ENCODE measurements at places on chromosomes 6 and 20.
A peak's percentile ranks its signal among the peaks of the same experiment; 100 is the strongest.

DNA sequence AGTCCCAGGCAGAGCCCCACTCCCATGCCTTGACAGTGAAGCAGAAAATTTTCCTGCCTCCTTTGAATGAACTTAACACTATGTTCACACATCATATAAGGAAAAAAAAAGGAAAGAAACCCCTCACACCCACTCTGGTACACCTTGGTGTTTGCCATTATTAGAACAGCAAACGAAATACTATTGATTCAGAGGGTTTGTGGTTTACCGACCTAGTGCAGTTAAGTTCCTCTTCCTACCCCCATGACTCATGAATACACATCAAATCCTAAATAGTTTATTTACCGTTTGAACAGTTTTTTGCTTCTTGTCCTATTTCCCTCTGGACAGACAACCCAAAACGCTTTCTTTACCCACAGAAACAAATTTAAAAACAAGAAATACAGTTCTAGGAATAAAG lies 237.7 kb downstream of the FOXA2 start:
- no peak for DNase-seq

DNA sequence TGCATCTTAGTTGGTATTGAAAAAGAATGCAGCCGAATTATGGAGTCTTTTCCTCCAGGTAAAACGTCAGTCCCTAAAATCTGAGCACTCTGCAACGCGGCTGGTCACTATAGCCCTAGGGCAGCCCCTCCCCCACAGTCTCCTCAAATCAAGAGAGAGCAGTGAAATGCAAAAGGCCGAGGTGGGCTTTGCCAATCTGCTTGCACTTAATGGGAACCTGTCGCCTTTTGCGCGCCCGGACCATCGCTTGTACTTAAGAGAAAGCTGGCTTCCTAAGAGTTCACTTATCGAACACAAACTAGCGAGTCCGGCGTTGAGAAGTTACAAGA lies 447 bp downstream of the MCM3 start:
- no peak for DNase-seq

DNA sequence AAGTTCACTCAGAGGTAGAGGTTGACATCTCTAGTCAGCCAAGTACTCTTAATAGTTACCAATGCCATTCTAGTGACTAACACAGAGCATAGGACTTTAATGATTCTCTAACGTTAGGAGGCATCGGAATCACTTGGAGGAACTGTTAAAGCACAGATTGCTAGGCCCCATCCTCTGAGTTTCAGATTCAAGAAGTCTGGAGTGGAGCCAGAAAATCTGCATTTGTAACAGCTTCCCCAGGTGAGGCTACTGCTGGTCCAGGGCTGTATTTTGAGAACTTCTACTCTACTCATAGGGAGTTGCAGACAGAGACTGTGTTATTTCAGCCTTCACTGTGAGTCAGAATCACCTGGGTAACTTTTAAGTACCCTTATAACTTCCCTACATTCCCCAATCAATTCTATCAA lies 5.7 kb downstream of the LMBRD1 start:
- no peak for DNase-seq

GRCh38 chr6:148776321-148777308 lies 29.8 kb downstream of the UST start:
- DNase-seq = no peak

DNA sequence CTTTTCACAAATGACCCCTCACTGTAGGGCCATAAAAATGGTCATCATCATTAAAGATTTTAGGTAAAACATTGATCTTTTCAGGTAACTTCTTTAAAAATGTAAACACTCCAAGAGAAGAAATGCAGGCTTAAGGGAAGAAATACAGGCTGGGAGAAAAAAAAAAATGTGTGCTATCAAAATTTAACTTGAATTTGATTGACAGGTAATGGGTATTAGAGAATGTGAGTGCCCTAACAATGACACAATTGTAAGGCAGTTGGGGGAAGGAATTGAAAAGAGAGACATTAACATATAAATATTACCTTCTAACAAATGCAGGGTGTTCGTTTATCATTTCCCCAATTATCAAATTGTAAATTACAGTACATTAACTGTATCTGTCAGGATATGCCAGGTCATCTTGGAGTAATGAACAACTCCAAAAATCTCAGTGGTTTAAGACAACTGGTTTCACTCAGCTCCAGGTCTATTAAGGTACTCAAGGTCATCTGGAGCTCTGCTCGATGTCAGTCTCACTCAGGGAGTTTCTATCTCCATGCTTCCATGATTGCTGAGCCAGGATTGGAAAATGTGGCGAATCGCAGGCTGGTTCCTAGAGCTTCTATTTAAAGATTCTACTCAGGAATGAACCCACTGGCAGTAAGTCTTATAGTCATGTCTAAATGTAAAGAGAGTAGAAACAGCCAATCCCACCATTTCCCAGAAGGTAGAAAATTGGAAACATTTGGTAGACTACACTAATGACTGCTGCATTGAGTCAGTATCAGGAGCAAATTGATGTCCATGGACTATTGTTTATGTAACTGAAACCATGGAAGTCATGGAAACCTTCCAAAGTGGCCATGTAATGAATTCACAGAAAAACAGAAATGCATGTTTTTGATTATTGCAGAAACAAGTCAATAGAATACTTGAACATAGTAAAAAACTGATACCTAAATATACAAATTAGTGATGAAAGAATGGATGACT lies 55.6 kb downstream of the FRK start:
- no peak for DNase-seq

DNA sequence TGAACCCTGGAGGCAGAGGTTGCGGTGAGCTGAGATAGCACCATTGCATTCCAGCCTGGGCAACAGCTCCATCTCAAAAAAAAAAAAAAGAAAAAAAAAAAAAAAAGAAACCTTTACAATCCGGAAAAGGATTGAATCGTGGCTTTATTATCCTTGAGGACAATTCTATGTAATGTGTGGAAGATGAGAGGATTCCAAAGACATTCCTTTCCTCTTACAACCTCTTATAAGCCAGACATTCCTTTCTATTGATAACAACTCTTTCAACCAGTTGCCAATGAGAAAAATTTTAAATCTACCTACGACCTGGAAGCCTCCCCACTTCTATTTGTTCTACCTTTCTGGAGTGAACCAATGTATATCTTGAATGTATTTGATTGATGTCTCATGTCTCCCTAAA lies 91.2 kb upstream of the EEF1E1 start:
- no peak for DNase-seq

DNA sequence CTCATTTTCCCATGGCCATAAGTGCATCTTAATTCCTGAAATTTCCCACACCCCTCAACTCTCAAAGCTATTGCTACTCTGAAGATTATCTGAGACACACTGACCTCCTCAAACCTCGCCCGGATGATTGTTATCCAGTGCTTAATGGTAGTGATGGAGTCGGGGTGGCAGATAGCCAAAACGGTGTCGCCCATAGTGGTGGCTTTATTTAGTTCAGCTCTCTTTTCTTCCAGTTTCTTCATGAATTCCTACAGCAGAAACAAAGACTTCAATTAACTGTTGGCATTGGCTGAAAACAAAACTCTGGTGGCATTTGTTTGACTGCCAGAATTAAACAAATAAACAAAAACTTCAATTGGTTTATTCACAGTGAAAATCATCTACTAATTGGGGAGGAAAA lies 165.4 kb downstream of the DST start:
- no peak for DNase-seq

DNA sequence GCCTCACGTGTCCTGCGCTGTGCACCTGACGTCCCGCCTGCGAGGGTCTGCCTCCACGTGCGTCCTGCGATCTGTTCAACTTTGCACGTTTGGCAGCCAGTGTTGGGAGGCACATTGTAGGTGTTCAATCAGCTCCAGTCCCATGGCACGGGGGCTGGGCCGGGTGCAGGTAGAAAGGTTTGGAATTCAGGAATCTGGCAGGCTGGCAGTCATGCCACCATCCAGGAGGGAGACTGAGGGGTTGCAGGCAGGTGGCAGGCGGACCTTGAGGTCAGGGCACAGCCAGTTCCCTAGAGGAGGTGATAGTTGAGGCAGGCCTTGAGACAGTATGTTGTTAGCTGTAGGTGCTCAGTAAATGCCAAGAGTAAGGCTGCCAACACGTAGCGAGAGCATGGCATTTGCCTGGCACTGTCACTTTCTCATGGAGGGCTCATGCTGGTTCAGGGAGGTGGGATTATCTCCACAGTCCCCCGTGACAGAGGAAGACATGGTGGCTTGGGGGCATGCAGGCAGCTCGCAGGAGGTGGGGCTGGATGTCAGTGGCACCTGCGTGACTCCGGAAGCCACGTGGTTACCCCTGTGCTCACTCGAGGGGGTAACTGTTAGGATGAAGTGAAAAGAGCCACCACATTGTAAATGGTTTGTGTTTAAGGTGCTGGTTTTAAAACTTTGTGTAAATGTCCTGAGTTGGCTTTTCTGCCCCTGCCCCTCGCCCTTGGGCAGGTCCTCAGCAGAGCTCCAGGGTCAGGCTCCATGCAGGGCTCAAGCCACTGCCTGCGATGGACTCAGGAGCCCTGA lies 111.8 kb upstream of the FRMD1 start:
- DNase-seq = no peak

DNA sequence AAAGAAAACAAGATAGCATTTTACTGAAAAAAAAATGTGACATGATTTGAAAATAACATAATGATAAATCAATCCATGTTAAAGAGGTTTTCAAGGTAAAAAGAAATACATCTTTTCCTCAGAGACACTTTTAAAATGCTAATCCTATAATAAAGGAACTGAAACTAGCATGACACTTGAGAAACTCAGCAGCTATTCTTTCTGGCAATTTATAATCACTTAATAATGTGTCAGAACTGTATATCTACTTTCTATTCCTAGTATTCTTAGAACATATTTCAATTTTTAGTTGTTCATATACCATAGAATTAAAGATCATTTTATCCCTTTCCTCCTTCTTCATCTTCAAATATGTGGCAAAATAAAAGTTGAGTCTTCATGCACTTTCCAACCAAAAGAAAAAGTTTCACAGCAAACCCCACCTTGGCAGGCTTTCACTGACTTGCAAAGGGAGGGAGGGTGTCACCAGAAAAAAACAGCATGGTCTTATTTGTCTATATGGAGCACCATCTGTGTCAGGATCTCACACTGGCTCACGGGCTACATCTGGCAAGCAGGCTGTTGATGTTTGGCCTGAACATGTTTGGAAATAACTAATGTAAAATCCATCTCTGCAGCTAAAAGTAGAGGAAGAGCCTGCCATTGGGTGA lies 48.5 kb downstream of the FHL5 start:
- no peak for DNase-seq

- DNase-seq = no peak
Measured at GRCh38 chr6:104519566-104519965, 340.2 kb downstream of the HACE1 start.

GRCh38 chr6:125732398-125732797 lies 17.0 kb upstream of the HEY2 start:
- DNase-seq = peak; percentile 47

DNA sequence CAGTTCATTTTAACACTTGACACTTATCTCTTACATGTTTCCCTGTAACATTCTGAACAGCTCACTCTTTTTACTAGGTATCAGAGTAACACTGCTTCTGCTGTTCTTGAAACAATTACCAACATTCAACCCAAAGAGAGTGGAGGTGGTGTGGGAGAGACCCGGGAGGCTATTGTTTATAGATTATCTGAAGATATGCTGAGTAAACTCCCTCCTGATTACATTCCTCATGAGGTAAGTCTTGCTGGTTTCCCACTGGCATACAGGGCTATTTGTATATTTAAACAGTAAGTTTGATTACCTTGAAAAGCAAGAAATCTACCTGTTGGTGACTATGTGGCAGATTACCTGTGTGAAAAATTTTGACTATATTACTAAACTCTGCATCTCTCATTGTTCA lies 39.8 kb upstream of the GLP1R start:
- no peak for DNase-seq

DNA sequence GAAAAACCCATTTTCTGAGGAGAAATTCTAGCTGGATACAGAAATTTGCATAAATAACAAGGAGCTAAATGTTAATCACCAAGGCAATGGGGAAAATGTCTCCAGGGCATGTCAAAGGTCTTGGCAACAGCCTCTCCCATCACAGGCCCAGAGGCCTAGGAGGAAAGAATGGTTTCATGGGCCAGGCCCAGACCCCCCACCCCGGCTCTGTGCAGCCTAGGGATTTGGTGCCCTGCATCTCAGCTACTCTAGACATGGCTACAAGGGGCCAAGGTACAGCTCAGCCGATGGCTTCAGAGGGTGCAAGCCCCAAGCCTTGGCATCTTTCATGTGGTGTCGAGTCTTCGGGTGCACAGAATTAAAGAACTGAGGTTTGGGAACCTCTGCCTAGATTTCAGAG lies 321.2 kb upstream of the ID4 start:
- no peak for DNase-seq

- DNase-seq = no peak
Measured at GRCh38 chr6:167824591-167825331, 1.9 kb upstream of the AFDN start.

DNA sequence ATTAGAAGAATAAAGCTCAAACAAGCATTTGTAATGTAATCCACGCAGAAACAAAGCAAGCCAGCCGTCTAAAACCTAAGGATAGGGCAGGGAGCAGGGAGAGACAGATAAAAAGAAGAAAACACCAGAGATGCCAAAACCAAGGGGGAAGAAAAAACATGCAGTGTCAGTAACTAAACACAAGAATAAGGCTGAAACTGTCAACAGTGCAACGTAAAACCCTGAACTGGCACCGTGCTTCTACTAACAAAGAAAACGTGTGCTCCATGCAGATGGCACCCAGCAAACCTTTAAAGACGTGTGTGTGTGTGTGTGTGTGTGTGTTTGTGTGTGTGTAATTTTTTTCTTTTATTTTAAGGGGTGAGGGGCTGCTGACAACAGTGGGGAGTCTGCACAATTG lies 88.4 kb upstream of the TAB2 start:
- no peak for DNase-seq

DNA sequence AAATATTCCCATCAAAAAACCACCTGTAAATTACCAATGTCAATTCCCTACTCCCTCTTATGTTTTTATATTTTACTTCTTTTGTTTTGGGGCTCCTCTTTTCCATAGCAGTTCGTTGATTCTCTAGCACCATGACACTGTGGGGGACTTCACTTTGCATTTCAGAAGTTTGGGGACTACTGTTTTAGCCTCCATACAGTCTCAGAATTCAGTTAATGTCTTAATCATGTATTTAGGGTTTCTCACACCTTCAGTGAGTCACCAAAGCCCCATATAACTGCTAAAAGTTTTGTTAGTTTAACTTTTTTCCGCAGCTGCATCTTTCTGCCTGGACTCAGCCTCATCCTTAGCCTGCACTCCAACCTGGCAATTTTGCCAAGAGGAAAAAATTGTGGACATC lies 20.7 kb upstream of the AIG1 start:
- no peak for DNase-seq

GRCh38 chr6:141443032-141443431 lies 689.7 kb upstream of the GJE1 start:
- DNase-seq = no peak

- DNase-seq = no peak
Measured at GRCh38 chr6:4253604-4254231, 118.3 kb upstream of the ECI2 start.

DNA sequence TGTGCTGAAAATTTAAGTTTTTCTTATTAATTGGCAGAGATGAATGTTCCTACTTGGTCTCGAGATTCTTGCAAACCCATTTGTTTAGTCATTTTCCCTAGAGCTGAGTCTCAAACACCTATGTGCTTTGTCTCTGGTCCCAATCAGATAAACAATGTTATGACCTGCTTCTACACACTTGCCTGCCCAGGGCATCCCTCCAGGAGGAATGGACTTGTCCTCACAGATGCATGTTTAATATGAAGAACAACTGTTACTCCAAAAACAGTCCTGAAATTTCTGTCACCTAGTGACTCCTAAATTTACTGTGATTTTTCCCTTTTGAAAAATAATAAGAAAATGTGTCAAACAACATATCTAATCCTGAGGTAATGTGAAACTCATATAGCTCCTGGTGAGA lies 43.7 kb downstream of the HDGFL1 start:
- DNase-seq = no peak

- no peak for DNase-seq
Measured at GRCh38 chr20:2697768-2698167, 5.2 kb downstream of the EBF4 start.
